ENCODE measurements at places on chromosomes 16 and 17.

- DNase-seq, result no peak
Measured at GRCh38 chr17:34624767-34625383, 45.5 kb downstream of the TMEM132E start.

DNA sequence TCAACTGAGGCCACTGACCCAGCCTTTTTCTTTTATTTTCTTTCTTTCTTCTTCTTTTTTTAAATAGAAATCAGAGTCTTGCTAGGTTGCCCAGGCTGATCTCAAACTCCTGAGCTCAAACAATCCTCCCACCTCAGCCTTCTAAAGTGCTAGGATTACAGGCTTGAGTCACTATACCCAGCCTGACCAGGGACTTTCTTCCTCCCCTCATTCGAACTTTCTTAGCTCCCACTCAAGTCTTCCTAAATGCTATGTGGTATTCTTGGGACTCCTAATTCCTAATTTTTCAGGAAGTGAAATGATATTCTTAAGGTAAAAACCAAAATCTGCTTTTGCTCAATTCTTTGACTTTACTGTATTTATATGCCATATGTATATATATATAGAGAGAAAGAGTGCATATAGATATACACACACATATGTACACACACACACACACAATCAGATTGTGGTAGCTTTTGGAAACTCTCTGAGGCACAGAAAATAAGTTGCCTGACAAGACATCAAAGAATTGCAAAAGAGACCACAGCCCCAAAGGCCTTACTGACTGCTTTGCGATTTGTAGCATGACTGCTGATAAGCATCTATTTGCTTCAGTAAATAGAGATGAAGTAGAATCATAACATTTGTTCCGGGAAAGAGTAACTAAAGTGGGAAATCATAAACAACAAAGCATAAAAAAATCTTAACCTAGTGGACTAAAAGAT is 9.5 kb upstream of the AMZ2 start:
- DNase-seq, result no peak

GRCh38 chr16:16133943-16134604 is 89.2 kb downstream of the ABCC6 start:
- DNase-seq, result no peak

- DNase-seq, result no peak
Measured at GRCh38 chr17:60524463-60525327, 1.3 kb downstream of the APPBP2 start.

GRCh38 chr16:47956916-47957315 is 198.9 kb downstream of the ABCC12 start:
- DNase-seq, result no peak

GRCh38 chr16:70160388-70160787 is 13.2 kb upstream of the CLEC18C start:
- no peak for DNase-seq

- no peak for DNase-seq
Measured at GRCh38 chr16:1002399-1003166, 21.0 kb downstream of the SOX8 start.

GRCh38 chr17:41967141-41967920 is 736 bp downstream of the CNP start:
- DNase-seq, result no peak

GRCh38 chr17:31448467-31449077 is 57.1 kb downstream of the RAB11FIP4 start:
- DNase-seq, result no peak
